ENCODE measurements at places on chromosomes 4 and X.
A peak's percentile ranks its signal among the peaks of the same experiment; 100 is the strongest.

DNA sequence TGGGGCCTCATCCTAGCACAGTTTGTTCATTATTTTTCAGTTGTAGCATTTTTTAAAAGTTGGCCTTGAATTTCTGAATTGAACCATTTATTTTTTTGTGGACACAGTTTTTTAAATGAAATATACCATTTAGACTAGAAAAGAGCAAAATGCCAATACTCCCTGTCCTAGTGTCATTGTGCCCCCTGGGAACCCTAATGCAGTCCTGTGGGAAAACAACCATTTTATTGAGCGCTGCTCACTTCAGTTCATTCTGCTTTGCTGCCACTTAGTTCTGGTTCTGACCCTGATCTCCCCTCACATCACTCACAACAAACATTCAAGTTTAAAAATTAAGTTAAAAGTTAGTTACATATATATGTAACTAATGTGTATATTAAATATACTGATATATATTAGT, 5.4 kb downstream of the NFKB1 start:
- no peak for DNase-seq

GRCh38 chr4:56976837-56977320, 527 bp downstream of the NOA1 start:
- peak; percentile 63 for DNase-seq

- no peak for DNase-seq
These were observed 92.4 kb downstream of the ARHGAP10 start for GRCh38 chr4:147824316-147824715.

- DNase-seq = no peak
These were observed 261.8 kb upstream of the EDNRA start for GRCh38 chr4:147219145-147219544.

DNA sequence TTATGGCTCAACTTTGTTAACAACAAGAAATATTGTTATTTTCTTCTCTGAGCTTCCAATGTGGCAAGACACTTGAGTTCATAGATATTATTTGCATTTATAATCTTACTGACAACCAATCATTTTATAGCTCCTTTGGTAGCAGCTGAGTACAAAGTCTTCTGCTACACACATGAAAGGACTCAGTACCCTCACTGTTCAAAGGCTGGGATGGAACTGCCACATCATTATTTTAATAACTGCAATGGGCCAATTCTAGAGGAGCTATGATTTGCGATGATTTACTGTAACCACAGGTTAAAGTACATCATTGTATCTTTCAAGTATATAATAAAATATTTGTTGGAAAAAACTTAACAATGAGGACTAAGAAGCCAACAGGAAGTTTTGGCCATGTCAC, 10.9 kb downstream of the MTTP start:
- DNase-seq = no peak

DNA sequence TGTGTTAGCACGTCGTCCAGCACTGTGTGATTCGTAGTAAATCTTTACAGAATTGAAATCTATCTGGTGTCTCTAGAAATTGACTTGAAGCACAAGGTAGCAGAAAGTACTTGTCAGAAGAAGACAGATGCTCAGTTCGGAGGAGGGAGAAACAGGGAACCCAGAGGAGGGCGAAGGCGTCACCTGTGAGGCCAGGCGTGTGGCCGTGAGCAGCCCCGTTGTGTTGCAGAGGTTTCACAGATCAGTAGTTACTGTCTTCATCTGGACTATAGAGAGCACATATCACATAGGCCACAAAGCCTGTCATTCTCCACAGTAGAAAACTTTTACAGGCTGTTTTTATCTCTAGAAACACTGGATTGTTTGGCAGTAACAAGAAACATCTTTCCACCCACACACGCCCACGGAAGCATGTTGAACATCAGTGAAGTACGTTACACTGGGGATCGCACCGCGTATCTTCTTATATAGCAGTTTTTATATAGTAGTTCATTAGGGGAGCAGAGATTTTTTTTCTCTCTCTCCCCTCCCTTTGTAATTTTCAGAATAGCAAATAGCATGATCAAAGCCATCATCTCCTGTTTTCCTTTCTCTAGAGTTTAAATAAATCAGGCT, 48.1 kb upstream of the TLR3 start:
- DNase-seq = no peak

DNA sequence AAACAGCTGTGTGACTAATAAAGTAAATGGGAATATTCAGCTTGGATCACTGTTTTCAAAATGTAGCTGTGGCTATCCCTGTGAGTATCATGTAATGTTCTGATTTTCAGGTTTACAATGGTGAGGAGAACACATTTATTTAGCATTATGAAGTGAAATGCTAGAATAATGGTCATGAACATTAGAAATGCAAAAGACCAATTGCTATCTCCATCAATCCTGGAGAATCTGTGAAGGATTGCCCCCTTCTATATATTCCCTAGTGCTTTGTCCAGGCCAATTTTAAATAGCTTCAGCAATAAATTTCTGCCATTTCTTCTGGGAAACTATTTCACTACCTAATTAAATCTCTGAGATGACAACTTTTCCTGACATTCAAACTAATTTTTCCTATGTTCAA, 1399.1 kb downstream of the PCDH19 start:
- no peak for DNase-seq

GRCh38 chr4:100907465-100908454, 389.9 kb upstream of the EMCN start:
- no peak for DNase-seq

DNA sequence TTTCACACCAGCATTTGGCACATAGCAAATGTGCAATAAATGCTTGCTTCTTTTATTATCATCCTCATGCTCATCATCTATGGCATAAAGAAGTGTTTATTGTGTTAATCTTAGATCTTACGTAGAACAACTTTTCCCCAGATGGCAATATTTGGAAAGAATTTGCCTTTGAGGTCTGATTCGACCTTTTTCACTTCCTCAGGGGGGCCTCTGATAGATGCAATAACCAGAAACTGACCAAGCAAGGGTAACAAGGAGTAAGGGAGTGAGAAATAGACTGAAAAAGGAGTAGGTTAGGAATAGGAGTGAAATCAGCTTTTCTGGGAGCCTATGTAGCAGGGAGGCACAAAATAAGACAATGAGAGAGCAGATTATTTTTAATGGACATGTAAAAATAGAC, 70.2 kb downstream of the RRAGB start:
- no peak for DNase-seq

GRCh38 chrX:125150231-125150630, 169.4 kb upstream of the TEX13C start:
- DNase-seq = no peak

DNA sequence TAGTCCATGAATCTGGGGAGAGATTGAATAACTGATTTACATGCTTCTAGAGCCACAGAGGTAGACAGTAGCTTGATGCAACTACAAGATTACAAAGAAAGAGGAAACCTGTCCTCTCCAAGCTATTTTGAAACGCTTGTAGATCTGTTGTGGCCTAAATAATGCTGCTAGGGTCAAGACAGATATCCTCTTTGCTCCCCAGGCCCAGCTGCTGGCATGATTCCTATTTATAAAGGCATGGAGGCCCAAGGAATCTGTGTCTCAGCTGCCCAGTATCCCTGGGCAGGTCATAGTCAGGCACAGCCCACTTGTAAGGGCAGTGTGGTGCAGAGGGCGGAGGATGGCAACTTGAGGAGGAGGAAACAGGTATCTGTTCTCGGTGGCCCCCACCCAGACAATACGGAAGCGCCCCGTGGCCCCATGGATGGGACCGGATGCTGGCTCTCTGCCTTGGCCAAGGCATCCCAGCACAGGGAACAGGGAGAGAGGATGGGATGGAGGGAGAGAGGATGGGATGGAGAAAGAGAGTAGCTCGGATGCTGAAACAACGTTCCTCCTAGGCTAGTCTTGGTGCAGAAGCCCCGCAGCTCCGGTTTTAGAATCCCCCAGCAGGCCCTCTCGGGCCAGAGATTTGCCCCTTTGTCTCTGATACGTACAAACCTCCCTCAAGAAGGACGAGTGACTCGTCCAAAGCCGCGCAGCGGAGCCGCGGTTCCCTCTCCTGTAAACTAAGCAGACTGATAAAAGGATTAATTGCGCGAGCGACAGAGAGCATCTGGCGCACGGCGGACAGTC, 767 bp upstream of the SMIM20 start:
- DNase-seq = peak; percentile 36

DNA sequence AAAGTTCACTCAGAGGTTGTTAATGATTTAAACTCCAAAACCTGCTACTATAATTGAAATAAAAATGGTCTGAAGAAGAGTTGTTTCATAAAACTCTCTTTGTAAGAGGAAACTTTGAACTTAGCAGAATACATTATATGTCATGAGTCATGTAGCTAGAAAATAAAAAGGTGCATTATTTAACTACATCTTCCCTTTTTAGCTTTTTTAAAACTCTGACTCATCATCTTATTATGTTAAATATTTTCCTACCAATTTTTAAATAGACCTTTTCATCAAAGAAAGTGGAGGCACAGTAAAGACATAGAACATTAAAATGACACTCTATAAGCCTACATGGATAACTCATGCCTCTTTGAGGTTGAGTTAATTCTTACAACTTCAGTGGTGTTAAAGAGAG, 1.2 kb upstream of the ZNF827 start:
- DNase-seq = no peak

GRCh38 chrX:125289920-125290319, 29.8 kb upstream of the TEX13C start:
- DNase-seq = no peak

DNA sequence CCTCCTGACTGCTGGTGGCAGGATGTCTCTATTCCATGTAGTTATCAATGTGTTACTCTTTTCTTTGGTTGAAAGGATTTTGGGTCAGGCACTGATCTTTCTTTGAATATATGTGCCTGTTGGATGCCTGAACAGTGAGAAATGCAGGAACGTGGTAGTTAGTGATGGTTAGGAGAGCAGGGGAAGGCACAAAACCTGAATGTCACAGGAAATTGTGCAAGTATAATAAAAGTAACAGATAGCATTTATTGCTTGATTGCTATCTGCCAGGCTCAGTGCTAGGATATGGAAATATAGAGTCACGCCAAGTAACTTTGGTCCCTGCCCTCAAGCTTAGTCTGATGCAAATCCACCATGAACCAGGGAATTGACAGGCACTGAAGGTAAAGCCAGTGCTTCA, 219.8 kb upstream of the FAT1 start:
- no peak for DNase-seq

DNA sequence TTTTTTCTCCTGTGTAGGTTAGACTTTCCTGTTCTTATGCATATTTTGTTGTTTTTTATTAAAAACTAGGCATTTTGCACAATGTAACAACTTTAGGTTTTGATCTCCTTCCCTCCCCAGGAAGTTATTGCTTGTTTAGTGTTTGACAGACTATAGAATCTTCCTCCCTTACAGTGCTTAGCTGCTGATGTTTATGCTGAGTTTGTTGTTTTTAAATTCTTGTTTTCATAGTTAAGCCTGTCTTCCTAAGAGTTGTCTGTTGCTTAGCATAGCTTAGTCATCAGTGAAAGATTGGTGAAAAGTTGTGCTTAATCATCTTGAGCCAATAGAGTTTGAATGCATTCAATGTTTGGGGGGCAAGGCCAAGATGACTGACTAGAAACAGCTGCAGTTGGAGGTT, 157.5 kb downstream of the NKX6-1 start:
- DNase-seq = no peak

- DNase-seq = no peak
These were observed 16.4 kb downstream of the FAT4 start for GRCh38 chr4:125331116-125331515.

DNA sequence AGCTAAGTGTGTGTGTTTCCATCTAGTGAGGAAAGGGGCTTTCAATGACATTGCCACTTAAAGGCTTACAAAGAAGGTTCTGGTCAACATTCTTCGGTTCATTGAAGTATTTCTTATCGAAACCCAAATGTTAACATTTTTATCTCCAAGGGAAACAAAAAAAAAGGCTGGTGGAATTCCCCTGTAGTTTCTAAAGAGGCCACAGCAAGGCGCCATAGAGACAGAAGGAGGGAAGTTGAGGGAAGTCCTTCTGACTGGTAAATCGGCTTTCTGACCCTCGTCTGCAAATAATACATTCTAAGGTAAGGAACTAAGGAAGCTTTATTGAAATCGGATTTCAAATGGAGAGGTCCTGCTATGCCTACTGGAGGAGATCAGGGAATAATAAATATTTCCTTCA, 1.7 kb upstream of the ZFP42 start:
- DNase-seq = no peak

DNA sequence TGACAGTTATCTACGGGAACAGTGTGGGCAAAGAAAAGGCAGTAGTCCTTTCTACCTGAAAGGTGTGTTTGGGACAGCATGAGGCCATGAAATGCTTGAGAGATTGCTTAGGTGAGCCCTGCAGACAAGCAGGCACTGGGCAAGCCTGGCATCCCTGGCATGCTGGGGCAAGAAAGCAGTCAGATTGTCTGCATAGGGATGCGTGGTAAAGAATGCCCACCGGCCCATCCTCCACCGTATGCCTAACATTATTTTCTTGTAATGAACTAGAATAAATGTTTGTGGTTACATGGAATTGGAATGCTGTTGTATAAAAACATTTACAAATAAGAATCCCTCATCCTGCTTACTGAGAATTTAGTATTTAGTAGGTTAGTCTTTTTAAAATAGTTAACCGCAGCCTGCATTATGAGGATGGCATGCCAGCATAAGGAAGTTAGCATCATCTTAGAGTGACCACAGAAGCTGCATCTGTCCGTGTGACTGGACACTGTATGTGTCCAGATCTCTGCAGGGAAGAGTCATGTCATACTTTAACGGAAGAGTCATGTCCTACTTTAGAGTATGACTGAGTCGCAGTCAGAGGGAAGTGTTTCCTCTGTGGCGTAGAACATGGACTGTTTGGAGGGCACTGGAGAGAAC, 18.9 kb downstream of the ZBTB49 start:
- DNase-seq = no peak

DNA sequence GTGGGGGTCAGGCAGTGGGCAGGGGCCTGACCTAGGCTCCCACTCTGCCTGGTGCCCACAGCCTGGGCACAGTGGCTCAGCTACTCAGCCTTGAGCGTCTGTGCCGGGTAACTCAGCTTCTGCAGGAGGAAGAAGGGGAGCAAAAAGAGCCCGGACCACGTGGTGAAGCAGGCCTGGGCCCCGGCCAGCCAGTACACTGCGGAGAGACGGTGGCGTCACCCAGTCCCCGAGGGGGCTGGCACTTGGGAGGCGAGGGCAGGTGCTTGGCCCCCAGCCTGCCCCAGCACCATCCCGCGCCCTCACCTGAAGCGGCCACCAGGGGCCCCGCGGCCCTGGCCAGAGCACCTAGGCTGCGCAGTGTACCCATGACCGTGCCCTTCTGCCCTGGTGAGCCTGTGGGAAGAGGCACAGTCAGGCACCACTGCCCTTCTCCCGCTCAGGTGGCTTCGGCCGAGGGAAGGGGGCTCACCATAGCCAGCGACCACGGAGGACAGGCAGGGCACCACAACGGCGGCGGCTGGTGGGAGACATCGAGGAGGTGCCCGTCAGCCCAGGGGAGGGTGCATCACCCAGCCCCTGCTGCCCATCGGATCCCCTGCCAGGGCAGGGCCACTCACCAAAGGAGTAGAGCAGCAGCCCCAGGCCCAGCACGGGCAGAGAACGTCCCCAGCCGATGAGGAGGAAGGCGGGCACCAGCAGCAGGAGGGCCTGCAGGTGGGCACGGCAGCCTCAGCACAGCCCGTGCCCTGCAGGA, 32.3 kb downstream of the NOP14 start:
- DNase-seq = peak; percentile 37

GRCh38 chr4:143514497-143514896, 995 bp downstream of the SMARCA5 start:
- DNase-seq = peak; percentile 34
